ENCODE measurements at places on chromosomes 13 and 19. TPM values are rescaled to one million over a fixed set of nuclear protein-coding genes. Genes with fewer than 3 reads are reported as not detected.
A peak's percentile ranks its signal among the peaks of the same experiment; 100 is the strongest.

- no peak overlapping the region for H3K4me3 ChIP-seq
- no peaks in the 10 kb centered on the region for H3K27me3 ChIP-seq
- no peak overlapping the region for H3K27ac ChIP-seq
- H3K4me1 ChIP-seq = 0 out of 2 replicates have a peak, but pooled peaks cover 2% of the 10 kb centered on the region
Measured at GRCh38 chr19:42200116-42200715, 17.3 kb downstream of the DEDD2 start.

The MEIOSIN gene
- total RNA-seq = not detected

The FOXO1 gene
- under 0.01 TPM for total RNA-seq

GRCh38 chr13:20494656-20495055, 31.0 kb downstream of the CRYL1 start:
- H3K27ac ChIP-seq = no peak overlapping the region
- no peaks in the 10 kb centered on the region for H3K36me3 ChIP-seq
- H3K4me1 ChIP-seq = peaks cover 5% of the 10 kb centered on the region
- H3K4me3 ChIP-seq = no peak overlapping the region
- no peak for DNase-seq

The KLK3 gene
- total RNA-seq = not detected

DNA sequence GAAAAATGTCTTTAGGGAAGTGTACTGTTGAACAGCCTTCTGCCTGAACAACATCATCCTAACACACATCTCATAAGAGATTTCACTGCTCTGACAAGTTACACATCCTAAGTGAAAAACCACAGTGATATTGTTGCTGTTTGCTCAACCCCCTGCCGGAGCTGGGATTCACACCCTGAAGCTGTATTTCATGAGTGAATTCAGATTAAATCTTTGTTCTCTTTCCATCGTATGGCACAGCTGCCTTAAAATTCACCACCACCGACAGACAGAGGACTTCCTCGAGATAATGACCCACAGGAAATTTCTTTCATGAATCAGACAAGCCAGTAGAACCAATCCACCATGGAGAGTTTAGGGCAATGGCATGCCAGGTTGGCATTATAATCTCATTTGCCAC, 280.8 kb downstream of the DCT start:
- no peaks in the 10 kb centered on the region for H3K36me3 ChIP-seq
- H3K4me3 ChIP-seq = no peak overlapping the region
- H3K4me1 ChIP-seq = peaks cover 2% of the 10 kb centered on the region
- H3K27ac ChIP-seq = no peak overlapping the region

- no peaks in the 10 kb centered on the region for H3K36me3 ChIP-seq
- H3K27ac ChIP-seq = peak overlapping the region; percentile 44
- peak overlapping the region; percentile 64 for H3K4me3 ChIP-seq
- no peaks in the 10 kb centered on the region for H3K27me3 ChIP-seq
- peaks cover 12% of the 10 kb centered on the region for H3K4me1 ChIP-seq
Measured at GRCh38 chr13:27172495-27172842, 858 bp upstream of the USP12 start.

The HRC gene
- not detected for total RNA-seq

- no peak overlapping the region for H3K27ac ChIP-seq
- no peak overlapping the region for H3K4me3 ChIP-seq
- H3K27me3 ChIP-seq = no peaks in the 10 kb centered on the region
- peak; percentile 86 for DNase-seq
- H3K36me3 ChIP-seq = no peaks in the 10 kb centered on the region
Measured at GRCh38 chr13:74200081-74200480, 65.9 kb upstream of the KLF12 start.
